Cardiac fibroblast (primary cell): ENCODE measurements at places on chromosomes 2 and 18.

DNA sequence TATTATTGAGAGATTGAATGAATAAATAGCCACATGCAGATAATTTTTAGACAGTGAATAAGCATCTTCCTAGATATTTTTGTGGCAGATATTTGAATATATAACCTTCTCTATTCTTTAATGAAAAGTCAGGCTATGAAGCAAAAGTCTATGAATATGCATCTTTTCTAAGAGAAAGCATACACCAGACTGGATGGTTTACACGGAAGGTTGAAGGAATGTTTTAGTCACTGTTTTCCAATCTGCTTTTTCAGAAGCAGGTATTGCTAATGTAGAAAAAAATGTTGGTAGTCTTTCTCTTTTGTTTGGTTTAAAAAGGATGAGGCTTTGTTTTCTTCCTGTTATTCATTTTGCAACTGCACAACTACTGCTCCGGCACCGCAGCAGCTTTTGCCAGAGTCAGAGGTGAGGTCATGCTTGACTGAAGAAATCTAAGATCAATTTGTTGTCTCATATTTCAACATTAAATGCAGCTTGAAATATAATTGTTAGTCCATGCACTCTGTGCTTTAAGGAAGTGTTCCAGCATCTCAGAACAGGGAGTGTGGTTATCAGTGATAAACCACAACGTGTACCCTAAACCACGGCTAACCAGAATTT is 1540.8 kb upstream of the PIK3C3 start:
- peak; percentile 11 for DNase-seq

DNA sequence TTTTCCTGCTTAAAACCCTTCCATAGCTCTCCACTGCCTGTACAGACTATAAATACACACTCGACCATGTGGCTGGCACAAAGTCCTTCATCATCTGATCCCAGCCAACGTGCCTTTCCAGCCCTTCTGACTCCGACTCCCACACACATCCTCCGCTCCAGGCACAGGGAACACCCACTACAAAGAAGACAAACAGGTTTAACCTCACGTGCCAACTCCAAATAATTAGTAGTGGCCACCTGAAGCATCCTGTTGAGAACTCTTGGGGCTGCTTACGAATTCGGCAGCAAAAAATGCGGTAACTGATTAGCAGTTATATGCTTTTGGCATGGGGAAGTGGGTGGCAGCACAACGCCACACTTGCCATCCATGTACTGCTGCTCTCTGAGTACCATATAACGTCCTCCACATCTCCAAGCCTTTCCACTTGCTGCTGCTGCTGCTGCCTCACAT is 12.1 kb downstream of the SPIRE1 start:
- peak; percentile 69 for DNase-seq

DNA sequence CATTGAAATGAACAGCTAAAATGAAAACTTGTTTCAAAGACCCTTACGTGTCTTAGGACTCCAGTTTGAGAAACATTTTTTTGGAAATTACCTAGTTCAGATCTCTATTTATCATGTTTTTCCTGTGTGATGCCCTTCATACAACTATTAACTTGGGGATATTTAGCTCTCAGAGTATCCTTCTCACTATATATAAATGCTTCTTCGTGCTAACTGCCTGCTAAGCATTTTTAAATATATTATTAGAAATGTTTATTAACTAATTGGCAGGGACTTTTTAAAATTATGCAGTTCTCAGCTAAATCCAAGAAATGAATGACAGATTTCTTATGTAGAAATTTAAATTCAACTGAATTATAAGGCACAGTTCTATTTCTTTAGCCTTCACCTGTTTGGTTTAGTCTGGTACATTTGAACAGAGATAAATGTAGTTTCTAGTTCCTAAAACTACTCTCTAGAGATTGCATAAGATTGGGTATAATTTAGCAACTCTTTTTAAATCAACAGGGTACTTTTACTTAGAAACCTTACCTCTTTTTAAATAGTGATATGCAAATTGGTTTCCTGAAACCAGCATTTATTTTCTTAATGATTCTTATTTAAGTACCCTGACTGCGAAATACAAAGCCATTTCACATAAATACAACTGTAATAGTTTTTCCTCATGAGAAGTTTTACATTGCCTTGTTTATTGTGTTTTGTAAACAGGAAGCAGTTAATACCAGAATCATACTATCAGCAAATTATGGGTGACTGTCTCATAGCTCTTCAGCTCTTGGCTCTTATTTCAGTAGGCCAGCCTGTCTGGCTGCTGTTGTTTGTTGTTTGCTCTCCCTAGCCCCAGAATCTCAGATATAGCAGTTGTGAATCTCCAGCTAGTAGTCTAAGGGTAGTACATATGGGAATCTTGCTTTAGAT is 140.7 kb downstream of the PTRHD1 start:
- DNase-seq: no peak

DNA sequence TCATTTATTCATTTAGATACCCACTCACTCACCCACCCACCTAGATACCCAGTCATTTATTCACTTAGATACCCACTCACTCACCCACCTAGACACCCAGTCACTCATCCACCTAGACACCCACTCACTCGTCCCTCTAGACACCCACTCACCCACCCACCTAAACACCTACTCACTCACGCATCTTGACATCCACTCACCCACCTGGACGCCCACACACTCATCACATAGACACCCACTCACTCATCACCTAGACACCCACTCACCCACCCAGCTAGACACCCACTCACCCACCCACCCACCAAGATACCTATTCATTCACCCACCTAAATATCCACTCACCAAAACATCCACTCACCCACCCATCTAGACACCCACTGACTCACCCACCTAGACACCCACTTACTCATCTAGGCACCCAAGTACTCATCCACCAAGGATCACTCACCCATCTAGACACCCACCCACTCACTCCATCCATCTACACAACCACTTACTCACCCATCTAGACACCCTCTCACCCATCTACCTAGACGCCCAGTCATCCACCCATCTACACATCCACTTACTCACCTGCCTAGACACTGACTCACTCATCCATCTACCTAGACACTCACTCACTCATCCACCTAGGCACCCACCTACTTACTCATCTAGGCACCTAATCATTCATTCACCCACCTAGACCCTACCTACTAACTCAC is 723.7 kb upstream of the RAB6C start:
- no peak for DNase-seq
